COR-L47 (cell line): ENCODE measurements at places on chromosomes 13 and 19.

- peak; percentile 73 for DNase-seq
Observed at GRCh38 chr19:3057275-3057714, 5.0 kb downstream of the TLE5 start.

GRCh38 chr13:31064636-31065035 is 97.1 kb downstream of the HSPH1 start:
- DNase-seq: no peak

DNA sequence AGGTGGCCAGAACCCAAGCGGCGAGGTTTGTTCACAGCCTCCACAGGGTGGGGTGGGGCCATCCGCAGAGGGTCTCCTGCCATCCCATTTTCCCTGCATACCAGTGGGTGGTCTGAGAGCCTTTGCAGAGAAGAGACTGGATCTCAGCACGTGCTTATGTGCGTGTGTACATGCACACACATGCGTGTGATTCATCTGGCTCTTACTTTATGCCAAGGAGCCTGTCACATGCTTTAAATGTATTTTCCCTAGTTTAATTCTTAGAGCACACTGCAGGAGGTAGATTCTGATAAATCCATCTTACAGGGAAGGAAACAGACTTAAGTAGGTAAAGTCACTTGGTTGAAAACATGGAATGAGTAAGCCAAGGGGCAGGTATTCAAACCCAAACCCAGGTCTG is 47.1 kb downstream of the CAPN12 start:
- DNase-seq: no peak

GRCh38 chr19:532561-533363 is 1.2 kb downstream of the CDC34 start:
- DNase-seq: peak; percentile 53

DNA sequence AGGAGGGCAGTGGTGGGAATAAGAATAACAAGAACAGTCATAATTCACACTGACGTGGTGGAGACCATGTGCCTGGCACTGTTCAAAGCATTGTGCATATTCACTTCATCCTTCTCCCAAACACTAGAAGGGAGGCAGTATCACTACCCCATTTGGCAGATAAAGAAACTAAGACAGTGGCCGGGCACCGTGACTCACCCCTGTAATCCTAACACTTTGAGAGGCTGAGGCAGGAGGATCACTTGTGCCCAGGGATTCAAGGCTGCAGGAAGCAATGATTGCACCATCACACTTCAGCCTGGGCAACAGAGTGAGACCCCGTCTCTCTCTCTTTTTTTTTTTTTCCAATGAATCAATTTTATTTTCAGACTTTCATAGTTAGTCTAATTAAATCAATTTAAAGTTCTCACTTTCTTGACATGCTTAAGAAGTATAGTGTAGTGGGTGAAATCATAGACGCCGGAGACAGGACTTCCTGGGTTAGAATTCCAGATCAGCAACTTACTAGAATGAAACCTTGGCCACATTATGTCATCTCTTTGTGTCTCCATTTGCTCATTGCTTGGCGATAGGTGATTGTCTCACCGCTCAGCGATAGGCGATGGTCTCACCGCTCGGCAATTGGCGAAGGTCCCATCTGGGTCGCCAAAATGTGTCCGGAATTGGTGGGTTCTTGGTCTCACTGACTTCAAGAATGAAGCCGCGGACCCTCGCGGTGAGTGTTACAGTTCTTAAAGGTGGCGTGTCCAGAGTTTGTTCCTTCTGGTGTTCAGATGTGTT is 5.3 kb upstream of the ATG4D start:
- DNase-seq: no peak

GRCh38 chr19:17370026-17370587 is 7.0 kb downstream of the PLVAP start:
- DNase-seq: no peak

GRCh38 chr13:64845110-64845509 is 2385.0 kb downstream of the PCDH9 start:
- DNase-seq: no peak

- DNase-seq: no peak
Observed at GRCh38 chr19:54100561-54100960, at the start of gene OSCAR. OSCAR (minus strand) TSS chr19:54100803; CDS start chr19:54100792, 11 bp downstream.

- no peak for DNase-seq
Observed at GRCh38 chr19:7783991-7784423, 21.0 kb downstream of the CLEC4M start.

GRCh38 chr13:33348366-33348765 is 62.8 kb upstream of the STARD13 start:
- no peak for DNase-seq

- no peak for DNase-seq
Observed at GRCh38 chr19:45763691-45764294, 5.3 kb downstream of the SIX5 start.

DNA sequence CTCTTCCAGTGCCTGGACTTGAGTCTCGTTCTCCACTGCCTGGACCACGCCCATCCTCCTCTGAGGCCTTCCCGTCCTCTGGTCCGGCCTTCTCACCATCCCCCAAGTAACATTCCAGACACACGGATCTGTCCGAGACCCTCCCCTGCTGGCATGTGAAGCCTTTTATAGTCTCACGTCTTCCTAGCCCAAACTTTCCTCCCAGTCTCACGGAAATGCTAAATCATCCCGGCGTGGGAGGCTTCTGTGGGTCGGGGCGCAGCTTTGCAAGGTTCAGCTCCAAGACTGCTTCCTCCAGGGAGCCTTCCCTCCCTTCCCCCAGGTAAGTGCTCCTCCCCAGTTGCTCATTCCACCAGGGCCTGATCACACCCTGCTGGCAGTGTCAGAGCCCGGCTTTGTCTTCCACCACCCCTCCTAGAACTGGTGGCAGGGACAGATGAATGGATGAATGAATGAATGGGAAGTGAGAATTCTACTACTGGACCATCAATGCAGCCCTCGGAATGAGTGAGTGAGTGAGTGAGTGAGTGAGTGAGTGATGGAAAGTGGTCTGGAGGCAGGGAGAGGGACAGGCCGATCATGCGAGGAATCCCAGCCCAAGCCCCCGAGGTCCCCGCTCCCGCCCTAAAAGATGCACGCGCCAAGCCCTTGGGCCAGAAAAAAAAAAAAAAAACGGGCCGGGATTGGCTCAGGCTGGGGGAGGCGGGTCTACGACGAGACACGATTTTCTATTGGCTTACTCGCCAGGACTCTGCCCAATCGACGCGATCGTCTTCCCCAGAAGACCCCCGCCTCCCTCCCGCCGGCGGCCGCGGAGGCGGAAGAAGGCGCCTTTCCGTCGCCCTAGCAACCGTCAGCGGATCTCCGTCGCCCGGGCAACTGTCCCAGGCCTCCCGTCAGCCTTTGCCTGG is 9.3 kb downstream of the EPHX3 start:
- peak; percentile 94 for DNase-seq

GRCh38 chr13:114103801-114104654 is 28.4 kb downstream of the RASA3 start:
- DNase-seq: no peak

DNA sequence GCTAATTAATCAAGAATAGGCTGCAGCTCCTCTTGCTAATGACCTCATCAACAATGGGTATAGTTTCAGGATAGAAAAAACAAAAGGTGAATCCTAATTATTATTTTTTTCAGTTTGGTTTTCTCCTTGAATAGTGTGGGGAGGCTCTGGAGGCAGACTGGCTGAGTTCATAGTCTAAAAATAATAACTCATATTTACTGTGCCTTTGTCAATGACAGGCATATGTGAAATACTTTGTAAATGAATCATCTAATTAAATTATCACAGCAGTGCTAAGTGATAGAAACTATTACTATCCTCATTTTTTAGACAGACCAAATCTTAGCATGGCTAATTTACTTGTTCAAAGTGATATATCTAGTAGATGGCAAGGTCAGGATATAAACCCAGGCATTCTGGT is 1261.0 kb upstream of the SLC10A2 start:
- no peak for DNase-seq

- no peak for DNase-seq
Observed at GRCh38 chr13:77874406-77874805, 44.2 kb downstream of the EDNRB start.

DNA sequence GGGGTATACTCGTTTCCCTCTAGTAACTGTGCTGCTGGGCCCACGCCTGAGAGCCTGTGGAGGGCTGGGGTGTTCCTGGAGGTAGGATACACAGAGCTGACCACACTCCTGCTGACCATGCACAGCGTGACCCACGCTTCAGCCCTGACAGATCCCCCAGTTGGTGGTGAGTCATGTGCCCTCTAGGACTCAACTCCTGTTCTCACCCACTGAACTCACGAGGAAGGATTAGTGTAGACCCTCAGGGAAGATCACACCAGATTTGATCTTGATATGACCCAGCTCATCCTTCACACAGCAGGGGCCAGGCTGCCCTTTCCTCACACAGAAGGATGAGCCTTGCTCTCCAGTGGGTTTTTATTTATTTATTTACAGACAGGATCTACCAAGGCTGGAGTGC is 13.3 kb upstream of the ACP7 start:
- no peak for DNase-seq

GRCh38 chr13:25110956-25111584 is 15.1 kb downstream of the PABPC3 start:
- no peak for DNase-seq

DNA sequence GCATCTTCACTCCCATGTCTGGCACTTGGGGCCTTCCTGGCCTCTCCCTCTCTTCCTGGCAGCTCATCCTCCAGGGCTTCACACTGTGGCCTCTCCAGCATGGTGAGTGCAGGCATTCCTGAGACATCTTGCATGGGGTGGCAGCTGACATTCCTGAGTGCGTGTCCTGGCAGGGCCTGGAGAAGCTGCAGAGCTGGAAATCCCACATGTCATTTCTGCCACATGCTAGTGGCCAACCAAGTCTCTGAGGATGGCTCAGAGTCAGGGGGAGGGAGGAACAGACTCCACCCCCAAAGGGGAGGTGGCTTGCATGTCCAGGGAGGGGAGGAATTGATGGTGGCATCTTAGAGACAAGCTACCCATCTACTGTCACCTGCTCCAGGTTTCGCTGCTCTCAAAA is 41.6 kb upstream of the AMER2 start:
- DNase-seq: no peak
